ENCODE measurements at places on chromosomes 5 and 9.

DNA sequence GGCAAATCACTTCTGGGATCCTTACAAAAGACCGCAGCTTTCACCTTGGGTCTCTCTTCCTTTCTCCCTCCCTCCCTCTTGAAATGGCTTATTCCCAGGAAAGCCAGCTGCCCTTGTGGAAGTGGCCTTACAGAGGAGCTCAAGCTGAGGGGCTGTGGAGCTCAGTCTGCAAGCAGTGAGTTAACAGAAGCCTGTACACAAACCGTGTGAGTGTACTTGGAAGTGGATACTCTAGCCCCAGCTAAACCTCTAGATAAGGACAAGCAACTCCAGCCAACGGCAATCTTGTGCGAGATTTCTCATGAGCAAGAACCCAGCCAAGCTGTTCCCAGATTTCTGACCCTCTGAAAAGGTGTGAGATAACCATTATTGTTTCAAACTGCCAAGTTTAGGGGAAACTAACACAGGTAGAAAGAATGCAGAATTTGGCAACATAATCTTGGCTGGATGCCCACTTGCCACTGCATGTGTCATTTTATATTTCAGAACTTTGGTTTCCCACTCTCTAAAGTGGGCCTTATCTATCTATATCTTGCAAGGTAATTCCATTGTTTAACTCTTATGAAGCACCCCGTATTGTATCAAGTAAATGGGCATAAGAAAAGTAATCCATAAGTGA lies 85.6 kb downstream of the CDH18 start:
- DNase-seq, result no peak

DNA sequence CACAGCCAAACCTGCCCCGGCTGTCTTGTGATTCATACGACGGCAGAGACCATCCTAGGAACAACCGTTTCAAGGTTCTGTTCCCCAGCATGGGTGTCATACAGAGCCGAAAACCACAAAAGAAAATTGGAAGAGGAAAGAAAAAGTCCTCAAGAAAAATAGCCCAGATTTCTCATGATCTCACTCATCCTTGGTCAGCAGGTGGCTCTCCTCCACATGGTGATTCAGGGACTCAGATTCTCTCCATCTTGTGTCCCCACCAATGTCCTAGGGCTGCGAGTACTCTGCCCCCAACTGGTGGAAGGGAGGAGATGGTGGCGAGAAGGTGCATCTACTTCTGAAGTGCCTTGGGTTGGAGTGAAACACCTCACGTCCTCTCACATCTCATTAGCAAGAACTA lies 25.6 kb downstream of the PDZD2 start:
- DNase-seq, result no peak

GRCh38 chr5:54754420-54754819 lies 231.0 kb downstream of the ESM1 start:
- DNase-seq, result no peak

DNA sequence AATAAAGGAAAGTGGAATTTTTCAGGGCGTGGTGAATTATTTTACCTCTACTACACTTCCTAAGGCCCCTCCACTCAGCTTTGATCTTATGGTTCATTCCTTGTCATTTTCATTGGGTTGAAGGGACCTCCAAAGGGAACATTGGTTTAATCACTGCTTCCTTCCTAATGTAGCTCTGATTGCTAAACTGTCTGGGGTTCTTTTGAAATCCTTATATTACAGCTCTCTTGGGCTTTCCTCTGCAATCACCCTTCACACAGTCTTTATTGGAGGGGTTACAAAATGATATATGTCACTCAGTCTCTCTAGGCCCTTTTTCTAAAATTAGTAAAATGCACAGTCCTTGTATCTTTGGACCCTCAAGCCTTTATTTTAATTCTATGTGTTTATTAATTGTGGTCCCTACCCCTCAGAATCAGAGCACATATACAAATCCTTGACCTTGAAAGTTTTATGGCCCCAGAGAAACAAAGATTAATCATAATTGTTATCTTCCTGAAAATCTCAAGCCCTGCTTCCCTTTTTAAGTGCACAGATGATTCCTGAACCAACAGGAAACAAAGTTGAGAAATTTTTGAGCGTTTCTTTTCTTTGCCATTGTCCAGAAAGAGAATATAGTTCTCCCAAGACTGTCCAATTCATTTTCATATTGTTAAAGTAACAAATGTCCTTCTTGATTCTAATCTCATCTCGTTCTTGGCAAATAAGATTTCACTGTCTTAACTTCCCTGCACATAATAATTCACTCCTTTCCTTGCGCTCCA lies 330.0 kb downstream of the ARRDC3 start:
- no peak for DNase-seq

- DNase-seq, result no peak
Measured at GRCh38 chr9:86202338-86202882, 57.0 kb downstream of the C9orf153 start.

DNA sequence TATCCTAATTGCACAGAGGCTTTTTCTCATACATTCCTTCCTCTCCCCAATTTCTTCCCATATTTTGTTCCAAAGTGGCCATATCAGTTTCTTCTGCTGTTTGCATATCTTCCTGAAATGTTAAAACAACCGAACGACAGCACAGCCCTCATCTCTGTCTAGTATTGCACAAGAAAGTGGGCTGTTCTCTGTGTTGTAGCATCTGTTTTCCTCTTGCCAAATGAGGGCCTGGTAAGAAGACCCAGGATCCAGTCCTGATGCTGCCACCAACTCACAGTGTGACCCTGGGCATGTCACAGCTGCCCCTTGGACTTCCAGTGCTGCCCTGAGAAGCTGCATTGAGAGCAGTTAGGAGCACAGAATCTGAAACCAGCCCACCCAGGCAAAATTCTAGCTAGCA lies 4.1 kb downstream of the SLC31A2 start:
- no peak for DNase-seq

DNA sequence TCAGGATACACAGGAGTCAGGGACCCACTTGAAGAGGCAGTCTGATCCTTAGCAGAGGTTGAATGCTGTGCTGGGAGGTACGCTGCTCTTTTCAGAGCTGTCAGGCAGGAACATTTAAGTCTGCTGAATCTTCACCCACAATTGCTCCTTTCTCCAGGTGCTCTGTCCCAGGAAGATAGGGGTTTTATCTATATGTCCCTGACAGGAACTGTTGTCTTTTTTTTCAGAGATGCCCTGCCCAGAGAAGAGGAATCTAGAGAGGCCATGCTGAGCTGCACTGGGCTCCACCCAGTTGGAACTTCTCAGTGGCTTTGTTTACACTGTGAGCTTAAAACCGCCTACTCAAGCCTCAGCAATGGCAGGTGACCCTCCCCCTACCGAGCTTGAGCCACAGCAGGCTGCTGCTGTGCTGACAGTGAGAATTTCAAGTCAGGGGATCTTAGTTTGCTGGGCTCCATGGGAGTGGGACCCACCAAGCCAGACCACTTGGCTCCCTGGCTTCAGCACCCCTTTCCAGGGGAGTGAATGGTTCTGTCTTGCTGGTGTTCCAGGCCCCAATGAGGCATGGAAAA lies 169.0 kb downstream of the FBXL17 start:
- no peak for DNase-seq

- no peak for DNase-seq
Measured at GRCh38 chr5:966345-966710, 42.3 kb upstream of the NKD2 start.

Measured in stimulated activated CD8-positive, alpha-beta memory T cell treated with anti-CD3 and anti-CD28 coated beads, Interleukin-7, amount 100 ng/mL, for 1 hour (primary cell).